Suprapubic skin (tissue), 4 donors: ENCODE measurements at places on chromosomes 12 and 14.

DNA sequence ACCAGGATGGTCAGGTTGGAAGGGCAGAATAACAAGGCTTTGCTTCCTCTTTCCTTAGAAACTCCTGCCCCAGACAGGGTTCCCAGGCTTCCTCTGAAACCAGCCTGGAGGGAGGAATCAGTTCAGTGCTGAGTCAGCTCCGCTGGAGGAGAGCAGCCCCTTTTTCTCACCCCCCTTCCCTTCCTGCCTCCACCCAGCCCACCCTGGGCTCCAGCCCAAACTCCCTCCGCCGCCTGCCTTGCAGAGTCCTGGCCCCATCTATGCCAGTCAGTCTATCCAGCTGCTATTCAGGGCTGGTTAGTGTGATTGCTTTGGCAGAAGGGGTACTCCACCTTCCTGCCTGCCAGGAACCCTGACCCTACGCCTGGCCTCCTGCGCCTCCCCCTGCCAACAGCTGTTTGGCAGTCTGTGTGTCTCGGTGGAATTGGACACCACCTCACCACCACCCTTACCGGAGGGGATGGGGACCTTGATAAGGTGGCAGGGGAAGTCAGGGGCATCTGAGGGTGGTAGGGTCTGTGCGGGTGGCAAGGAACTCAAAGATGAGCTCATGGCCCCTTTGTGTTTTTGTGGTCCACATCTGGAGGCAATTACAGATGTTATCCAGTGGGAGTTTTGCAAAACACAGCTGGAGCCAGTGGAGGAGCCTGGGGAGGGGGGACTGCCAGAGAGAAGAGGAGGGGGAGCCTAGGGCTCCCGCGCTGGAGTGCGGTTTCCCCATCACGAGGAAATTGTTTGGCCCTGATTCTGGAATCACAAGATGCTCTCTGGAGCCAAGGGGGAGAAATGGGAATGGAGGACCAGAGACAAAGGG, 12.2 kb downstream of the MMP14 start:
- peak; percentile 92 for DNase-seq

DNA sequence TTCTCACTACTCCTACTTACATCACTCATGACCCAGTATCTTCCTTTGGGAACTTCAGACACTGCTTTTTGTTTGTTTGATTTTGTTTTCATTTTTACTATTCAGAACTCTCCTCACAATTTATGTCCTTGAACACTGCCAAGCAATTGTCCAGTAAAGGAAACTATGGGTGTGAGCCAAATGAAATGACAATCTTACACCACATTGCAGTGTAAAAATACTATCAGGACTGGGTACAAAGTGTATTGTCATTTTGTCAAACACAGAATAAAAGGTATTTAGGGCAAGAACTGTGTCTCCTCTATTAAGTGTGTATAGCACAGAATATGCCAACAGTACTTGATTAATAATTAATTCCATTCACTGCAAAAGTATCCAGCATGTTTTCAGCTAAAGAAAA, 199.3 kb downstream of the ALG10B start:
- no peak for DNase-seq

DNA sequence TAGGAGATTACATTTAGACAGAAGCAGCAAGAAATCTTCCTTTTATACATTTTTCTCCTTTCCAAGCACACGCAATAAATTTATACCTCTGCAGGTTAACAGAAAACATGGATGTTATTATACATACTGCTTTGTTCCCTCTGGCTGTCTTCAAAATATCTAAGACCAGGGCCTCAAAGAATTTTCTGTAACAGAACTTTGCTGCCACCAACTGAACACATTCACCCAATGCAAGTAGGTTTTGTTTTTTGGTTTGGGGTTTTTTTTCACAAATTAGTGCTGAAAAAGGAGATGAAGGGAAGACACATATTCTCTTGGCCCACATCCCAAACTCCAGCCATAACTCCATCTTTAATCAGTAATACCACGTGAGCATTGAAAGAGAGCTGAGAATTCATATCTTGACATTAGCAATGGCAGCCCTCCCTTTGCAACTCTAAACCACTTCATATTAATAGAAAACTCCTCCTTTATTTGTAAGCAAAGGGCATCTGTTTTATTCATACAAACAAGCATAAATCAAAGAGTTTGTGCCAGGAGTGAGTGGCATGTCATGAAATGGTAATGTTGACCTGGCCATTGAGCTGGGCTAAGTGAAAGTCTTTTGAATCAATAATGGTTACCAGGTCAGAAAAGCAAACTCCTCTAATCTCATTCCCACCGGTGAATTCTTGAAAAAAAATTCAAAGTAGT, 150.8 kb upstream of the FSCB start:
- no peak for DNase-seq

DNA sequence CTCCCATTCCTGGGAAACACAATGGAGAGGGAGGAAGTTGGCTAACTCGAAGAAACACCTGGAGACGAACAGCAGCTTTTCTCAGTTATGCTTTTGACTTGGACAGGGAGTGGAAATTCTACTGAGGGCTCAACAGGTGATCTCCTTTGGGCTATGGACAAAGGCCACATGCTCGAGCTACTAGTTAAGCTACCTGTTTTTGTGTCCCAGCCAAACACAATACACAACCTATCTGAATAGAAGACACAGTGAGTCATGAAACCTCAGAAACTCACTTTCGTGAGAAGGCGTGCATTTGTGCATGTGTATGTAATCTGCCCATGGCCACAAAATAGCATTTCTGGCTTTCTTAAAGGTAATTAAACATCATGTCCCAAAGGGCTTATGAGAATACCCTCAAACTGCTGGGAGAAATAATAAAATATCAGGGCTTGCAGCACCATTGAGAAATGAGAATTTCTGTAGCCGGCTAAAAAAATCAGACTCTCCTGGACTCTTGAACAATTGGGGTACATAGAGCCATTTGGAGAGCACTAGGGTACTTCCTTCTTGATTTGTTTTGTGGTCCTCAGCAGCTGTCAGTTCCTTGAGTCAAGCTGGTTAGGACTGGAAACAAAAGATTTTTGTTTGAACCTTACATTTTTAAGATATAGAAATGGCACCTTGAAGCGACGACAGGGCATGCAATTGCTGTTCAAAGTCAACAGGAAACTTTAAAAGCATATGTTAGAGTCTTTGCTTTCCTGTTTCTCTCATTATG, 85.5 kb upstream of the PTHLH start:
- no peak for DNase-seq

DNA sequence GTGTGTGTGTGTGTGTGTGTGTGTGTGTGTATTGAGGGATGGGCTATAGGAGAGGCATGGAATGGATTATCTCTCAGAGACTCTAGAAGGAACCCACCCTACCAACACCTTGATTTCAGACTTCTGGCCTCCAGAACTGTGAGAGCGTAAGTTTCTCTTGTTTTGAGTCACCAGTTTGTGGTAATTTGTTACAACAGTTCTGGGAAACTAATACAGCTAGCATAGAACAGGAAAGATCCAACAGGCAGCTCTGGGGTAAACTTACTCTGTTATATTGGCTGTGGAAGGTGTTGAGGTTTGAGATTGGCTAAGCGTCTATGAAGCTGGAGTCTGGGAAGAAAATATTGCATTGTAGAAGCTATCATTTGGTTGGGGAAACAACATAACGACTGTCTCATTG, 334.3 kb downstream of the AACS start:
- DNase-seq = no peak

DNA sequence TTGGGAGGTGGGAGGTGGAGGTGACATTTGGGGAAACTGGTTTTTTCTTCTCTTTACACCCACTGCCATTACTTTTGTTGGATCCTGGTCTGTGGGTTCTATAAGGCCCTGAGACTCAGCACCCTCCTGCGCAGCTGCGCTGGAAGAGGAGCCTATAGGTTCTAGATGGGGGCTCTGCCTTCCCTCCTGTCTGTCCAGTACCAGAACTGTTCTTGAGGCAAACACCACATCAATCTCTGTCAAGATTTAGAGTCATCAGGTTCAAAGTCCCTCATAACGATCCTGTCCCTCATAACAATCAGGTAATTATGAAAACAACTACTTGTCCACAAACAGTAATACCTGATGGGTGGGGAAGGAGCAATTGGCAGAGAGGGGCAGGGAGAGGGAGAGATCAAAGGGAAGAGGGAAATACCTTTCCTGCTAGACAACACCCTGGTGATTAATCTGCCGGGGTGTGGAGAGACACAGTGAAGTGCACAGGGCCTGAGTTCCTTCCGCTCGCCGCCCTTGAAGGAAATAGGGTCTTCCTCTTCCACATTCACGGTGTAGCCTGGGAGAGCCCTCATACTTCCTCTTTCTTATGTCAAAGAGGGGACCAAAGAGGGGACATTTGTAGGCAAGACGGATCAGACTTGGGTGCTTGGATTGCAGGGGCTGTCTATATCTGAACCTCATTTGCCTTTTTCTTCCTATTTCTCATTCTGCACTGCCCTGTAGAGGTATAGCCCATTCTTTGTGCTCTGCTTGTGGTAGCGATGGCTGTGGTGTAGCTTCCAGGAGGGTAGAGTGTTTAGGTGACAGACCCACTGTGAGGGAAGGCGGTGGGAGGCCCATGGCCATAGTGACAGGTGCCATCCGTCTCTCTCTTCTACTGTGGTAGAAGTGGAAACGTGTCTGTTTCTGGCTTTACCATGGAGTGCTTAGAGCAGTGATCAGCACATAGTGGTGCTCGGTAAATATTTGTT, 12.6 kb downstream of the GPRC5A start:
- no peak for DNase-seq

GRCh38 chr14:90105756-90106155, 44.0 kb downstream of the KCNK13 start:
- no peak for DNase-seq

GRCh38 chr12:9607716-9608115, at the start of gene KLRB1:
Gene KLRB1 (minus strand): TSS chr12:9607916. CDS start chr12:9607839, 77 bp downstream.
- no peak for DNase-seq

- DNase-seq = no peak
These were observed 77.7 kb downstream of the PTPN11 start for GRCh38 chr12:112496496-112496895.

DNA sequence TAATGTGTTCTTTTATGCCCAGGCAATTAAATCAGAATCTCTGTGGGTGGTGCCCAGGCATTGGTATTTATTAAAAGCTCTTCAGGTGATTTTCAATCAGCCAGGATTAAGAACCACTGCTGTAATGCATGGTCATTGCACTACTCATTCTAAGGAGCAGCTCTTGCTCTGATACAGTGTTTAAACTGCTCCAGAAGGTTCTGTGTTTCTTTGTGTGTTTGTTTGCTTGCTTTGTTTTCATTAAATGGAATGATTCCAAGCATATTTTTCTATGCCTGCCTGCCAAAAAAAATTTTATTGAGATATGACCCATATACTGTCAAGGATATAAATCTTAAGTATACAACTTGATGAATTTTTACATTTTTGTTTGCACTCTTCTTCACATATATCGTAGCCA, 54.0 kb downstream of the KCNK13 start:
- DNase-seq = no peak

DNA sequence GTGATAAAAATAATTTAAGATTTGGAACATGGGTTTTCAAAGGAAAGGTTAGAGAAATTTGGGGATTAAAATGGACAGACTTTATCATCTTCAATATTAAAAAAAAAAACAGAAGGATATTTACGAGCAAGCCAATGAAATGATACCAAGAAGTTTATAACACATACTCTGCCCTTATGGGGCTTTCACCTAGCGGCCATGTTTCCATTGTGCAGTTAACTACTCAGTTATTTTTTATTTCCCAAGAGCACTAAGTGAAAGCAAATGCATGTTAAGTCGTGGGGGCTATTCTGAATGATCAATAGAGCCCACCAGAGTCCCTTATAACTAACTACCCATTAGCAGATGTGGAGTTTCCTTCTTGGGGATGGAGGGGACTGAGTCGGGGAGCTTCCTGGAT, 53.9 kb downstream of the ETV6 start:
- DNase-seq = no peak

DNA sequence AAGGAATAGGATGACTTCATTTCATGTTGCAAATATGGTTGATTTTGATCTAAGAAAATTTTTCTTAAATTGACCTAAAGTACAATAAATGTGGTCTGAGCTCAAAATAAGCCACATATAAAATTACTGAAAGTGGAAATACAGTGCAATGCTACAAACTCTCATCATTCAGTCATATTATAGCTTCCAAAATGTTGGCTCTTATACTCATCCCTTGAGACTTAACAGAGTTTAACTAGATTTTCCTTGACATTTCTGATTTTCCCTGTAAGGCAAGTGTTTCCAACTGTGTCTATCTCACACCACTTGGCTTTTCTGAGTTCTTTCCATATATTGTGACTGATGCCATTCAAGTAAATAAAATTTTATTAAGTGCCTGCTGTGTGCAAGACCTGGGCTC, 123.7 kb upstream of the NTF3 start:
- no peak for DNase-seq

DNA sequence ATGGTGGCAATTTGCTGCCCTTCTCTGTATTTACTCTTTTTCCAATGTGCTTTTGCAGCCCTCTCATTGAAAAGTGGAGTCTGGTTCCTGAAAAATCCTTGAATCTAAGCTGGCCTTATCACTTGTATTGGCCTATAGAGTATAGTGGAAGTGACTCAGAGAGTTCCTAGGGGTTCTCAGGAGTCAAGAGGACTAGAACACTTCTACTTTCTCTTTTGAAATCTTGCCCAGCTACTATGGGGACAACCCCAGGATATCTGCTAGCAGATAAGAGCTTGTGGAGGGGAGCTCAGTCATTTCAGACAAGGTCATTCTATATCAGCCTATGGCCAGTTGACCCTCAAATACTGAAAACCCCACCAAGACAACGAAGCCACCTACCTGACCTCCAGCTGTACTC, 26.7 kb upstream of the WSCD2 start:
- DNase-seq = no peak

DNA sequence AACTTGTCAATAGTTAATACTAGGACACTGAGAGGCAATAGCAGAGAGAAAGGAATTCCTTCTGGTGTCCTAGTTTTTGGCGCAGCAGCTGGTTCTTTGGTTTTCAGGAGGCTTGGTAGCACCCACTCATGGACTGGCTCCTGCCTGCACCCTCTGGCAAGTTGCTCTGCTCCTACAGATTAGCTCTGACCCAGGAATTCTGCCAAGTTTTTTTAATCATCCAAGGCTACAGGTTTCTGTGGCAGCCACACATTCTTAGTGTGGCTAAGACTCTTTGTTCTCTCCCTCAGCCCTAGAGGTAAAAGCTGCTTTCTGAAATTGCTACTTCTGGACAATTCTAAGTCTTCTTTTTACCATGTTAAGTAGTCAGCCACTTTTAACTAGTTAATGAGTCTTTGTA, 72.0 kb upstream of the FKBP4 start:
- no peak for DNase-seq

DNA sequence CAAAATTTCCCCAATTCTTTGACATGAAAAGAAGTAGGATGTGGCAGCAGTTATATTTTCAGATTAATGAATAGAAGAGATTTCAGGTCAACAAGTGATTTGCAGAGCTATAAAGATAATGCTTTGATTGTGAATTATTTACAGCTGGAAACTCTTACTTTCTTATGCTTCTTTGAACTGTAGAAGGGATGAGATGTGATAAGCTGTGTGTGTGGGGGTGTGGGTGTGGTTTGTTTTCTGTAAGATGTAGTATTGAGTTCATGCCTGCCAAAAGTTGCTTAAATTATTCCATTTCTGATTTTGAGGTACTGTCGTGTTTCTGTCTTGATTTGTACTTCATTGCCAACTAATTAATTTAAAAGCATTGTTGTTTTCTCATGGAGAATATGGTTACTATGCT, 22.7 kb downstream of the AEBP2 start:
- DNase-seq = no peak
